ENCODE measurements at places on chromosomes 6 and 20.

GRCh38 chr6:18613319-18613925 lies 226.3 kb downstream of the RNF144B start:
- no peak for DNase-seq

- DNase-seq = no peak
Observed at GRCh38 chr6:163573503-163574179, 159.1 kb downstream of the QKI start.

GRCh38 chr6:169950558-169950957 lies 199.1 kb downstream of the ERMARD start:
- no peak for DNase-seq

DNA sequence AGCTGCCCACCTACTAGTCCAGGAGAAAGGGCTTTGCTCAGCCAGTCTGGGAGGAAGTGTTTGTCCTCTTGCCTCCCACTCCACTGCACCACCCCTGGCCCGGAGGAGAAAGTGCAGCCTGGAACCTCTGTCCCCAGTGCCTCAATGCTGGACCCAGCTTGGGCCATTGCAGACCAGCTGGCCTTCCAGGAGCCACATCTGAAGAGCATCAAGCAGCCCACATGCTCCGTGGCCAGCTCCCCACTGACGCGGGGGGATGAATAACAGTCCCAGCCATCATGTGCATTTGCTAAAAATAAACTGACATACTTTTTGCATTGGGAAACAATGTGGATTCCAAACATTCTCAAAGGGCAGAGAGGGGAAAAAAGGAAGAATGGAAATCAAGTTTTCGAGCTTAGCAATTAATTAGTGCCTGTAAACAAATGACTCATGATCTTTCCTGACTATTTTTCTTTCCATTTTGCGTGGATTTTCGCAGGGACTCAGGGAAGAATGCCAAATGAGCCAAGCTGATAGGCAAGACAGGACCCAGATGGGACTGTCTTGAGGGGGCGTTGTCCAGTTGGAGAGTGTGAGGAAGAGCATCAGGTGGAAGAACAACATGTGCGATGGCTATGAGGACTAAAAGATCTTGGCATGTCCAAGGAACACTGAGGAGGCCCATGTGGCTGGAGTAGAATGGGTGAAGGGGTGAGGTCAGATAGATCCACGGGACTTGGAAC lies 34.1 kb downstream of the CEBPB start:
- peak; percentile 95 for DNase-seq

DNA sequence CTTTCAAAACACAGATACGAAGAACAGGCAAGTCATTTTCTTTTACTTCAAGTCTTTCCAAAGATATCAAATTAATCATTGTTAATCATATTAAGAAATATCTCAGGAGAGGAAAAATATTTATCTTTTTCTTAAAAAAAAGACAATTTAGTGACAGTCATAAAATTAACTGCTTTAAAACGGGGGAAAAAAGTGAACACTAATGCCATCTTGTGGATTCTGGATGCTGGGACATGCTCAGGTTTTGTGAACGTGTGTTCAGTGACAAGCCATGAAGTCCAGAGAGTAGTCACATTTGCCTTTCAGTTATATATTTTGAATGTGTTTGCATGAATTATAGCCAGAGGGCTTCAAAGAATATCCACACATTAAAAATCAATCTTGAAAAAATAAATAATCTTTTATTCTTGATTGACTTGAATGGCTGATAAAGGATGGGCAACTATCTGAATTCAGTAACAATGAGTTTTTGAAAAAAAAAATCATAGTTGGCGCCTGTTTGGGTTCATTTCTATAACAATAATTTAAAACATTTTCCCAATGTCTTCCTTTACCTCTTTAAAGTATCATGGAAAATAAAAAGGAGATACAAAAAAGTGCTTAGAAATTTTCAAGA lies 74.7 kb upstream of the NOX3 start:
- DNase-seq = no peak

GRCh38 chr6:41624621-41625380 lies 13.5 kb upstream of the MDFI start:
- DNase-seq = peak; percentile 4

DNA sequence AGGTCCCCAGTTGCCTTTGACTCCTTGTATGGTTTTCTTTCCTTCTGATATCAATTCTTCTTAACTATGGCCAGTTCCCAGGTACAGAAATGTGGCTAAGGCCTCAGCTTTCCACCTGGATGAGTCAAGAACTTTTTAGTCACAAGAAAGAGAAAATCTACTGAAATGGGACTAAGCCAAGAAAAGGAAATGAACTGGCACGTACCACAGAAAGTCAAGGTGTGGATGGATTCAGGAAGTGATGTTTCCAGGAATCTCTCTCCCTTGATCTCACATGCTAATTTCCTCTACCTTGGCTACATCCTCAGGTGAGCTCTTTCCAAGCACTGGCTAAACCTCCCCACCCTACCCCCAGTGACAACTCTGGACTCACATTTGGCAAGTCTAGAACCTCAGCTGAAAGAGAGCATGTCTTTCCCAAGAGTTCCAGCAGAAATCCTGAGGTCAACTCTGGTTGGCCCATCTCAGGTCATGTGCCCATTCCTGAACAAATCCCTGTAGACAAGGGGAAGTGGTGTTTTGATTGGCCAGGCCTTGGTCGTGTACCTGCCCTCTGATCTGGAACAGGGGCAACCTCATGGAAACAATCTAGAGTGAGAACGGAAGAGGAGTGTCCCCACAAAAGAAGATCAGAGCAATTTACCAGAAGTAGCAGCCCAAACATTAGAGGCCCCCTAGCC lies 205.3 kb downstream of the NFATC2 start:
- DNase-seq = no peak

DNA sequence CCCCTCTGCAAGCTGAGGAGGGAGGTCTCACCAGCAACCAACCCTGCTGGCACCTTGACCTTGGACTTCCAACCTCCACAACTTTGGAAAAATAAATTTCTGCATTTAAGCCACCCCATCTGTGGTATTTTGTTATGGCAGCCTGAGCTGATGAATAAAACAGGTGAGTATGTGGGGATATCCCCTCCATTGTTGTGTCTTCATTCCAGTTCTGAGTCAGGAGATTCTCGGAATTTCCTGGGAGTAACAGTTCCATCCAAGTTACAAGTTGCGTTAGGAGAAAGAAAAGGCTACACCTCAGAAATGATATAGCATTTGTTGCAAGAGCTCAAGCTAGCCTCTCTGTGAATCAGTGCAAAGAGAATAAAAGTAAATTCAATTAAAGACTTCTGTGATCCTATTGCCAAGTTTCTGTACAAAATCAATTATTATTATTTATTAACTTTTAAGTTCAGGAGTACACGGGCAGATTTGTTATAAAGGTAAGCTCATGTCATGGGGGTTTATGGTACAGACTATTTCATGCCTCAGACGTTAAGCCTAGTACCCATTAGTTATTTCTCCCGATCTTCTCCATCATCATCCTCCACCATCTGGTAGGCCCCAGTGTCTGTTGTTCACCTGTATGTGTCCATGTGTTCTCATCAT lies 153.0 kb downstream of the NKAIN2 start:
- no peak for DNase-seq
